NCI-H2081 (cell line): ENCODE measurements at places on chromosomes 13 and 19.

- DNase-seq = no peak
These were observed 66.6 kb downstream of the COL4A1 start for GRCh38 chr13:110240352-110240751.

DNA sequence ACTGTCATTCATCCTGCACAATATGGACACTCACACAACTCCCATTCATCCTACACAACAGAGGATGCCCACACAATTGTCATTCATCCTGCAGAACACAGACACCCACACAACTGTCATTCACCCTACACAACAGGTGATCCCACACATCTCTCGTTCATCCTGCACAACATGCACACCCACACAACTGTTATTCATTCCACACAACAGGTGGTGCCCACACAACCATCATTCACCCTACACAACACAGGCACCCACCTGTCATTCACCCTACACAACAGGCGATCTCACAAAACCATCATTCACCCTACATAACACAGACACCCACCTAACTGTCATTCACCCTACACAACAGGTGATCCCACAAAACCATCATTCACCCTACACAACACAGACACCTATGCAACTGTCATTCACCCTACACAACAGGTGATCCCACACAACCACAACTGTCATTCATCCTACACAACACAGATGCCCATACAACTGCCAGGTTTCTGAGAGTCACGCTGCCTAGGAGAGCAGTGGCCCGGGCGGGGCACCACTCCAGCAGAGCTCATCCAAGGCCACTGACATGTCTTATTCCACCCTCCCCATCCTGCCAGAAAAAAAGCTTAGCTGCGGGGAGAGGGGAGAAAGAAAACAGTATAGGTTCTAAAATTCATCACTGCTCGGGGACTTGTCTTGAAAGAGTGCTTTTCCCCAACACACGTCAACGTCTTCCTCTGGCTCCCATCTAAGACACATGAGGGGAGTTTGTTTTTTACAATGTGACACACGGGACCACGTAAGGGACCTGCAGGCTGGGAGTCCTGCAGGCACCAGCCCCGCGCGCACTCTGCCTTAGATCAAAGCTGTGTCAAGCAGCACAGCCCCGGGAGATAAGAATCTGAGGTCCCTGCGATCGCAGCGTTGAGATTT, 44.0 kb downstream of the KLF2 start:
- no peak for DNase-seq

- DNase-seq = no peak
These were observed 12.8 kb downstream of the ANKRD27 start for GRCh38 chr19:32662186-32662585.

GRCh38 chr13:35014606-35015213, 72.6 kb downstream of the NBEA start:
- DNase-seq = peak; percentile 3

GRCh38 chr13:79803989-79804388, 323.0 kb downstream of the NDFIP2 start:
- DNase-seq = no peak

GRCh38 chr19:11138601-11139300, 16.8 kb downstream of the SPC24 start:
- peak; percentile 38 for DNase-seq

GRCh38 chr13:108993346-108993745, 363.9 kb downstream of the MYO16 start:
- DNase-seq = no peak

GRCh38 chr19:35031072-35031881, 1.0 kb downstream of the SCN1B start:
- DNase-seq = no peak

DNA sequence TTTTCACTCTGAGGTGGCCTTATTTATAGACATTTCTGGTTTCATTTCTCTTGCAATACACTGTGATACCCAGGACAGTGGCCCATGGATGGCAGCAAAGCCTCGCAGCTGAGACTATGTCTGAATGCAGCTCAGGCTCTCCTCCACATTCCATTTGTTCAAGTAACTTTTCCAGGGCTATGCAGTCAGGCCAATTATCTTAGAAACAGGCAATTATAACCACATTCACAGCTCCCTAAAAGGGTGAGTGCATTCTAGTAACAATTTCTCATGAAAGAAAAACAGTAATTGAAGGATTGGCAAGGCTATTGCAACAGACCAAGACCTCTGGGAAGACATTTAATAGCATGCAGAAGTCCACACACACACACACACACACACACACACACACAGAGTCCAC, 264.0 kb downstream of the TBC1D4 start:
- DNase-seq = no peak

DNA sequence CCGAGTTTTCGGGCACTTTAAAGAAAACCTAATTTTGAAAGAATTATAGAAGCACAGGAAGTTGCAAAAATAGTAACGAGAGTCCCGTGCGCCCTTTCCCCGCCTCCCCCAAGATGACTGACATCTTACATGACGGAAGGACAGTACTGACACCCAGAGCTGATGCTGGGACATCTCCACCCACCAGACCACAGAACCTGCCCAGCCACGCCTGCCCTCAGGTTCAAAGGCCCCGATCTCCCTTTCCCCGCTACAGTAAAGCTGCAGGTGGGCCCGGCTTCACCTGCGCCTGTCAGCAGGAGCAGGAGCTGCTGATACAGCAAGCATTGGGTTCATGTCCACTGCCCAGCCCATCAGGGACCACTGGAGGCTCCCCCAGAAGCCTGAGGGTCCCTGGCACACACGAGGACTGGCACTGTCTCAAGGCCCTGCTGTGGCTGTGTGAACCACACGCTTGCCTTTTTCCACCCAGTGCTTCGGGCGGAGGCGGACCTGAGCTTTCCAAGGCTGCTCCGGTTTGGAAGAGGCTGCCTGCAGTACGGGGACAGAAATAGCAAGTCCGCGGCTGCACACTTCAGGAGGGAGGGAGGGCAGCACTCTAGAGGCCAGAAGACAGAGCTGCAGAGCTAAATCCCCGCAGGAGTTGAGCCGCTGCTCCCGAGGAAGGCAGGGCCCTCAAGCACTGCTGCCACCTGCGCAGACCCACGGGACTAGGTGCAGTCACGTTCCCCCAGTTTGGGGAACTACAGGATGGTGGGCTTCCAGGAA, 8.7 kb downstream of the MAP2K2 start:
- DNase-seq = no peak

- DNase-seq = no peak
These were observed at the start of gene C13orf46 for GRCh38 chr13:113973218-113974164. TSS of gene C13orf46 (minus strand) at chr13:113974076. CDS start at chr13:113973997, 79 bp downstream.

DNA sequence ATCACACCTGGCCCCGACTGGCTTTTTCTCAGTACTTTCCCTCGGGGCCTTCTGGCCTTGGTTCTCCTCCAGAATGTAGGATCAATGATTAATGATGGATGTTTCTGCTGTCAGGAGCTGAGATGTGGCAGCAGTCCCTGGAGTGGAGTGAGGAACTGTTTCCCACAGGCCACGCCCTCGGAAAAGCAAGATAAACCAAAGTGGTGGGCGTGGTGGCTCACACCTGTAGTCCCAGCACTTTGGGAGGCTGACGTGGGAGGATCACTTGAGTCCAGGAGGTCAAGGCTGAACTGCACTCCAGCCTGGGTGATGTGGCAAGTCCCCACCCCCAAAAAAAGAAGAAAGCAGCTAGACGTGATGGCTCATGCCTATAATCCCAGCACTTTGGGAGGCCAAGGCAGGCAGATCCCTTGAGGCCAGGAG, 7.1 kb upstream of the SHFL start:
- DNase-seq = no peak

GRCh38 chr13:107743100-107743499, 472.2 kb downstream of the LIG4 start:
- no peak for DNase-seq

- DNase-seq = no peak
These were observed 41.1 kb upstream of the RGCC start for GRCh38 chr13:41416276-41416675.

DNA sequence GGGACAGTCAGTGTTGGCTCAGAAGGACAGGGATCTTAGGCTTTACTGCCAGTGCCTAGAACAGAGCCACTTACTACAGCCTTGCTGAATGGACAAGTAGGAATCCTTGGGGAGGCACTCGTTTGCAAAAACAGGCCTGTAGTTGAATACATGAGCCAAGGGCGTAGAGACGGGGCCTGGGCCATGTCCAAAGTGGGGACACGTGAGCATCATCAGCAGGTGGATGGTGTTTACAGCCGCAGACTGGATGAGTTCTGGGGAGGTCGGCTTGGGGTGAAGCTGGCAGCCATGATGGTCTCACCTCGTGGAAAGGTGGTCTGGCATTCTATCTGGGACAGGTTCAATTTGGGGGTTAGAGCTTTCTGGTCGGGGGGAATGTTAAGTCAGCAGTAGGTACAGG, 17.5 kb downstream of the RYR1 start:
- DNase-seq = no peak

GRCh38 chr13:74651121-74651520, 516.9 kb upstream of the KLF12 start:
- no peak for DNase-seq

DNA sequence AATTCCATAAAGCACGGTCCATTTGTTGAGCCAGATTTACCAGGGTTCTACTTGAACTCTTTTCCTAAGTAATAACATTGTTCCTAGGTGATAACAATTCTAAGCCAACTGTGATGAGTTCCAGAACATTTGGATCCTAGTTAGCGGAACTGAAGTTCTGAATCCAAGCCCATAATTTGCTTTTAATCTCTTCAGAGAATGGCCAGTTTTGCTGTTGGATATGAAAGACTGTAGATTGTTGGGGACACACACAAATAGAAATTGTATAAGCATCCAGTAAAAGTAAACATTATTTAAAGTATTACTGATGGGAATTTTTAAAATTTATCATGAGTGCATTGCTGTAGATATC, 27.3 kb upstream of the STARD13 start:
- no peak for DNase-seq

- no peak for DNase-seq
These were observed 9.5 kb downstream of the ATG4D start for GRCh38 chr19:10553087-10553667.

- no peak for DNase-seq
These were observed 166.4 kb downstream of the DCLK1 start for GRCh38 chr13:35964863-35965180.

DNA sequence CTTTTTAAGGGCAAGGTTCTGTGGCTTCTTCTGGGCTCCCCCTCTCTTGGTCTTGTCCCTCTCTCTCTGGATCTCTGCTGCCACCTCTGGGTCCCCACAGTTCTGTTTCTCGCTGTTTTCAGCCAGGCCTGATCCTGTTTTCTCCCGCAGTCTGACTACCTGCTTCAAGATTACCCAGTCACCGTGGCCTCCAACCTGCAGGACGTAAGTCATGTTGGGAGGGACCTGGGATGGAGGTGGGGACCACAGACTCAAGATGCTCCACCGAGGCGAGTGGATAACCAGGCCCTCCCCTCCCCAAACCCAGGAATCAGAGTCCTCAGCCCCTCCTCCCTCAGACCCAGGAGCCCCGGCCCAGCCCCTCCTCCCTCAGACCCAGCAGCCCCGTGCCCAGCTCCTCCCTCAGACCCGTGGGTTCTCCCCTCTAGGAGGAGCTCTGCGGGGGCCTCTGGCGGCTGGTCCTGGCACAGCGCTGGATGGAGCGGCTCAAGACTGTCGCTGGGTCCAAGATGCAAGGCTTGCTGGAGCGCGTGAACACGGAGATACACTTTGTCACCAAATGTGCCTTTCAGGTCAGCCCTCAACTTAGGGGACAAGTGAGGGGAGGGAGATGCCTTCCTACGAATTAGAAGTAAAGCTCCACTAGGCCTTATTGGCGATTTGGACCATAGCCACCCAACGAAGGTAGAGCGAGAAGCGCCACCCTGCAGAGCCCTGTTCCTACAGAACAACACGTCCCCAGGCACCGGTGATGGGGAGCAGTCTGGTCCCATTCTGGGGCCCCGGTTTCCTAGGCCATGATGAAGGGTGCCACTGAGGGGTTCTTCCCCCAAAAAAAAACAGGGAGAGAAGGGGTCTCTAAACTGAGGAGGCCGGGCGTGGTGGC, 2.2 kb downstream of the FLT3LG start:
- no peak for DNase-seq

GRCh38 chr13:67216864-67217263, 13.3 kb downstream of the PCDH9 start:
- DNase-seq = no peak

DNA sequence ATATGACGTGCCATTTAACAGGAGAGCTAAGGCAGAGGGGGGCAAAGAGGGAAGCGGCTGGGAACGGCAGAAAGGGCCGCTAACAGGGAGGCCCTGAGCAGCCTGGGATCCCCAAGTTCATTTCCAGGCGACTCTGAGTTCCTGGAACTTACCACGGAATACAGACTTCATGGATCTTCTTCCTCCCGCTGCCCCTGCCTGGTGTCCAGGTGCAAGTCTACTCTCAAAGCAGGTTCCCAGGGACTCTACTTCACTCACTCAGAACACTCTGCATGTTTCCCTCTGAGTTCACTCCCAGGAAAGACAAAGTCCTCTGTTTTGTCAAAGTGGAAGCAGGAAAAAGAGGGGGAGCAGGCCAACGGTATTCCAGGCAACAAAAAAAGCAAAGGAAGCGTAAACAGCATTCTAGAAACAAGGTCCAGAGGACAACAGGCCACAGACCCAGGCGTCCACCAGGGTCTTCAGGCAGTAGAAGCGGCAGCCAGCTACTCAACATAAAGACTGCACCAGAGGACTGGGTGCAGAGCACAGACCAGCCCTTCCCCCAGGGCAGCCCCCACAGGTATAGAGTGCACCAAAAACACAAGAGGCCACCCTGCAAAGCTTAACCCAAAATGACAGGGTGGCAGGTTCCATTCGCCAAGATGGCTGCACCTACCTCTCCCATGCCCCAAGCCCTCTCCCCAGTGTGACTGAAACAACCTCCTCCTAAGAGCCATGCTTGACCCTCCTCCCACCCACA, 3.0 kb downstream of the MIER2 start:
- no peak for DNase-seq

DNA sequence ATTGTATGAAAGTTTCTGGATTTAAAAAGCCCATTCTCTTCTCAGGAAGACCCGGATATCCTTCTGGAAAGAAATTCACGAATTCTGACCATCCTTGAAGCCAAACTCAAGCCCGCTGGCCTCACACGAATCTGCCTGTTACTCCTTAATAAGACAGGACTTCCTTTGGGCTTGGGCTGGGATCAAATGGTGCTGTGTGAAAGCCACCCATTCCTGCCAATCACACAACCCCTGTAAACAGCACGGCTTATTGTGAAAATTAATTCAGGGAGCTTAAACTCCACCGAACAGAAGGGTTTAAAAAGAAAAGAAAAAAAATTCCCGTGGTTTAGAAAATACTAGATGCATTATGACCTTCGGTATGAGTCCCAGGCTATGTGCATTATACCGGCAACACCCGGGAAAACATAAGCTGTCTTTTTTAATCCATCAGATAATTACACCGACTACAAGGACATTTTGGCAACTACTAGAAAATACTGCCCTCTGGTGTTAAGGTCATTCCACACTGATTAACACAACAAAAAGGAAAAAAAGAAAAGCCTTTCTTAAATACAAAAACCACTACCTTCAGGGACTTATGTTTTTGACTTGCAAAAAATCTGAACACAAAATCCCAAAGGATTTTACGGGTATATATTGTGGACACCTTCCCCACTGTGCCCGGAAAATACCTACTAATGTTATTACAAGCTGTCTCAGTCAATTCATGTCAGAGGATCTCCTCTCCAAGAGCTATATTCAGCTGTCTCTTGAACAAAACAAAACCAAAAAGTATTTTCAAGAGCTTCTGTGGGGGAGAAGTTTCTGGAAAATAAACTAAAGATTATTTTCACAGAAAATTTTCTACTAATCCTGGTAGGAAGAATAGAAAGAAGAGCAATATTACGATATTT, 76.0 kb upstream of the LSM14A start:
- DNase-seq = peak; percentile 36

- DNase-seq = peak; percentile 48
These were observed 34.6 kb downstream of the ATP8A2 start for GRCh38 chr13:25406377-25406776.
